ENCODE measurements at places on chromosomes 1 and 21.

DNA sequence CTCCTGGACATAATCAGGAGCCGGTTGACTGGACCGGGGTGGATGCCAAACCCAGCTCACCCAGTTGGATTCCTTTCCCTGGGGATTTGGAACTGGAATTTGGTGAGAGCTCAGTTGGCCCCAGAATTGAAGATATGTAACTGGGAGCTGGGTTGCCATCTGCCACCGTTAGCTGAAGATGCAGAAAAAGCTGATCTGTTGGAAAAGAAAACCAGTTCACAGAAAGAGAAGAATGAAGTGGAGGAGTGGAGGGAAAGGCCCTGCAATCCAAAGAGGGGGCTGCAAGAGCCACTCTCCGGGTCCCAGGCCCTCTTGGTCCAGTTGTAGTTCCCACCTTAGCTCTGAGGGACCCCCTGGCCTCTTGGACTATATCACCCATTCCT lies 16.0 kb downstream of the TEX35 start:
- DNase-seq: no peak

DNA sequence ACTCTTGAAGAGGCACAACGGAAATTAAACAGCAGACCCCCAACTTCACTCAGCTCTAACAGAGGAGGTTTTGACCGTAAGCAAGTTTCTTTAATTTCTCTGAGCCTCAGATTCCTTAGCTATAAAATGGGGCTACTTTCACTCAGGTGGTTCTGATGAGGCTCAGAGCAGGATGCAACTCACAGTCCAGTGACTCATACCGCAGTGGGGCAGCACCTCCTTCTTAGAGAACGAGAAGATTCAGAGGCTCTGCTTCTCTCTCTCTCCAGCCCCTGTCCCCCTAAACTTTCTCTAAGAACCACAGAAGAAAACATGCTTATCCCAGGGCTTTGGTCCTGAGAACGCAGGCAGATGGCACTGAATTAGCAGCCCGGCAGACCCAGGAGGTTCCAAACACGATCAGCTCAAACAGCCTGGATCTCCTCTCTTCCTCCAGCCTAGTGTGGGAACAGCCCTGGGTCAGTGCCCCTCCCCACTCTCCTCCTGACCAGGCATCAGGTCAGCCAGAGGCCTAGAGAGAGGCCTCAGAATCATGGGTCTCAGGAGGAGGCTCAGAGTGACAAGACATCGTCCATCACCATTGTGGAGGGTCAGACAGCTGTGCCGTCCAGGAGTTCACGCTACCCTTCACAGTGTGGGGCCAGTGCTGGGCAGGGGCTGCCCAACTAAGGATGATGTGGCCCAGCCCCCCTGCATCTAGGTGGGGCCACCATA lies 433.0 kb downstream of the PTPRU start:
- no peak for DNase-seq

- DNase-seq: no peak
Observed at GRCh38 chr1:156697481-156697880, 7.9 kb downstream of the CRABP2 start.

- DNase-seq: no peak
Observed at GRCh38 chr1:53071915-53072314, 9.9 kb downstream of the PODN start.

- DNase-seq: no peak
Observed at GRCh38 chr1:6918186-6918924, 133.1 kb downstream of the CAMTA1 start.

- no peak for DNase-seq
Observed at GRCh38 chr1:119071321-119071720, 69.1 kb downstream of the WARS2 start.

DNA sequence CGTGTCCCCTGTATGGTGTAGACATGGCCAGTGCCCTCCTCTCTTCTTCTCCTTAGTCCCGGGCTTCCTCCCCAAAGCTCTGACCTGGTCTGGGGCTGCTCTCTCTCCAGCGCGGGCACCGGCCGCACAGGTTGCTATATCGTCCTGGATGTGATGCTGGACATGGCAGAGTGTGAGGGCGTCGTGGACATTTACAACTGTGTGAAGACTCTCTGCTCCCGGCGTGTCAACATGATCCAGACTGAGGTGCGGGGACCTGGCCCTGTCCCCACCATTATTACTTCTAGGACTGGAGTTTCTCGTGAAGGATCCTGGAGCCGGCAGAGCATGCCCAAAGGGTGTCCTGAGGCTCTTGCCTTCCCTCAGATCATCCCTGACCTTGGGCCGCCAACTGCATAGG lies 78.9 kb downstream of the PTPRU start:
- DNase-seq: no peak

DNA sequence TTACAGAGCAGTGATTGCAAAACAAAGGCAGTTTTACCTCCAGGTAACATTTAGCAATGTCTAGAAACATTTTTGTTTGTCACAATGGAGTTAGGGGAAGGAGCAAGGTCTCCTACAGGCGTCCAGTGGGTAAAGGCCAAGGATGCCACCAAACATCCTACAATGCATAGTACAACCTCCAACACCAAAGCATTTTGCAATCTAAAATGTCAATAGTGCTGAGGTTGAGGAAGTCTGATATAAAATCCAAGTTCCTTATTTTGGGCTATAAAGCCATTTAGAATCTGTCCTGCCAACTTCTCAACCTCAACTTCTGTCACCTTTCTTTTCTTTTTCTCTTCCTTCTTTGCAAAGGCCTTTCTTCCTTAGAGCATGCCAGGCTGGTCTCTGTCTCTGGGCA lies 111.2 kb downstream of the FASLG start:
- DNase-seq: no peak

DNA sequence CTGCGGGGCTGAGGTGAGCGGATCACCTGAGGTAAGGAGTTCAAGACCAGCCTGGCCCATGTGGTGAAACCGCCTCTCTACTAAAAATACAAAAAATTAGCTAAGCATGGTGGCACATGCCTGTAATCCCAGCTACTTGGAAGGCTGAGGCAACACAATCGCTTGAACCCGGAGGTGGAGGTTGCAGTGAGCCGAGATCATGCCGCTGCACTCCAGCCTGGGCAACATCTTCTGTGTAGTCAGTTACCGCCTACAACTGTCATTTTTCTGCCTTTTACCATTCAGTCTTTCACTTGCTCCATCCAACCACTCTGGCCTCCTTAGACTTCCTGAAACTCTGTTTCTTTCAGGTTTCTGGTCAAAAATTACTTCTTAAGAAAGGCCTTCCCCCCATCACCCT lies 2.2 kb downstream of the MYCBP start:
- DNase-seq: no peak

DNA sequence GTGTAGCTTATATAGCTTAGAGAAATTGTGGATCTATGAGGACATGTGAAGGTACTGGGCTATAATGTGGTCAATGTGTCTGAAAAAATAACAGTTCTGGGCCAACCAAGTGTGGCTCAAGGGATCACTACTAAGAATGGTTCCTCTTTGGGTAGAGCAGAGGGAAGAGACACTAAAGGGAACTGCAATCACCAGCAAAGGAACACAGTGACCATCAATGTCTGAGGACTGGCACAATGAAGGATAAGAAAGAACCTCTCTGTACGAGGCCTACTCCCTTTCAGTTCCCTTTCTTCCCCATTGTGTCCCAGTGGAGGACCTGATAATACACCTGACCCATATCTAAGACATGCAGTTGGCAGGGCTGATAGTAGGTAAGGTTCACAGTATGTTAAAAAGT lies 89.9 kb upstream of the JAK1 start:
- DNase-seq: no peak

GRCh38 chr1:6152181-6152580 lies 27.9 kb downstream of the CHD5 start:
- no peak for DNase-seq

DNA sequence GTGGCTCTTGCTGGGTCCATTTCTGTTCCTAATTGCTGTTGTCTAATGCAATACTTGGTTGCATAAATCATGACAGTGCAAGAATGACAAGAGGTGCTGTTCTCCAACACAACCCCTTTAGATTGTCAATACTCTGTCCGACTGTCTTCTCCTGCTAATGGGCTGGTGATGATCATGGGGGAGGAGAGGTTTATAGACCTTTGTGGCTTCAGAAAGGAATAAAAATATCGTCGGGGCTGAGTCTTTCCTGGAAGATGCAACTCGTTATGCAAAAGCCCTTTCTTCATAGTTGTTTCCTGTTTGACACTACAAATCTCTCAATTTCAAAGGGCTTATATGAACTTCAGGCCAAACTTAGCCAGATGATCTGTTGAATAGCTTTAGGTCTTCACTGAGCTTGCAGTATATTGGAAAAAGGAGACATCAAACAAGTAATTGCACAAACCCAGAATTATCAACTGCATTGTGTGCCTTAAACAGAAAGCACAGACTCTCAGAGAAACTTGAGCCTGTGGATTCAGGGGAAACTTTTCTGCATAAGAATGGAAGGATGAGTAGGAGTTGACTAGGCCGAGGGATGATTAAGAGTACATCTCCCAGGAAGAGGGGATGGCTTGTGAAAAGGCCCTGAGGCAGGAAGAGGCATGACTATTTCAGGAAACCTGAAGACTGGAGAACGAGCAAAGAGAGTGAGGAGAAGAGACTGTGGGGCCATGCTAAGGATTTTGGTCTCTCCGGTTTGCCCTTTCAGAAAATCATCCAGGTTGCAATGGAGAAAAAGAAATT lies 107.6 kb downstream of the TSEN15 start:
- no peak for DNase-seq

DNA sequence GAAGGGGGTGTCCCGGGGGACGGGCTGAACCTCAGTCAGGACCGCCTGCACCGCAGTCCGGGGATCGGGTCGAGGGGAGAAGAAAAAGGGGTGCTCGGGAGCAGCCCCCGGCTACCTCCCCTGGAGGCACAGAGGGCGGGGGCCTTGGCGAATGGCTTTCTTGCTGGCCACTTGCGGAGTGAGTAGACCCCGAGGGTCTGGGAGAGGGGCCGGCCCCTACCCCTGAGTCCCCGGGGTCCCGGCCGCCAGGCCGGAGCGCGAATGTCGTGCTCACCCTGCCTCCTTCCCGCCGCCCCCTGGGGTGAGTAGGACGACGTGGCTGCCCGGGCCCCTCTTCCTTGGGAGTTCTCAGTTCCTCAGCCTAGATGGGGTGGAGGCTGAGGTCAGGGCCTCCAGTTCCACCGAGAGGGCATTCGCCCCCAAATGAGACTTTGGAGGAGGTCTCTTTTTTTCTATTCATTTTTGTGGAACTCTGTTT lies 113.0 kb downstream of the OSBPL9 start:
- DNase-seq: no peak

GRCh38 chr1:125118147-125118993 lies 3933.6 kb downstream of the SRGAP2C start:
- no peak for DNase-seq

- no peak for DNase-seq
Observed at GRCh38 chr1:172488393-172488792, 44.5 kb upstream of the PIGC start.

DNA sequence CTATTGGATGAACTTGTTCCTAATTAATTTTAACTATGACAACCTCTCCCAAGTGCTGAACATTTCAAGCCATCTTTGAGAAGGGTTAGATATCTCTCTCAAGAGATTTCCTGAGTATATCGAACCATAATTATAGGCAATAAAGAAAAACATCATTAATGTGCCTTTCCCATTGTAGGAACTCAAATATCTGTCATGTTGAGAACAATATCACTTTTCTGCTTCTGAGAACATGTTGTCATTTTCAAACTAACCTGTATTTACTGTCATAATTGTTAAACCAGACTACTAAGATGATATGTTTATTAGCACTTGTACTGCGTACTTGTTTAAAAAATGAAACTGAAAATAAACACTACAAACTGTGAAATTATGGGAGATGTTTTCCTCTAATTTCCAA lies 4.3 kb downstream of the EPS15 start:
- no peak for DNase-seq

DNA sequence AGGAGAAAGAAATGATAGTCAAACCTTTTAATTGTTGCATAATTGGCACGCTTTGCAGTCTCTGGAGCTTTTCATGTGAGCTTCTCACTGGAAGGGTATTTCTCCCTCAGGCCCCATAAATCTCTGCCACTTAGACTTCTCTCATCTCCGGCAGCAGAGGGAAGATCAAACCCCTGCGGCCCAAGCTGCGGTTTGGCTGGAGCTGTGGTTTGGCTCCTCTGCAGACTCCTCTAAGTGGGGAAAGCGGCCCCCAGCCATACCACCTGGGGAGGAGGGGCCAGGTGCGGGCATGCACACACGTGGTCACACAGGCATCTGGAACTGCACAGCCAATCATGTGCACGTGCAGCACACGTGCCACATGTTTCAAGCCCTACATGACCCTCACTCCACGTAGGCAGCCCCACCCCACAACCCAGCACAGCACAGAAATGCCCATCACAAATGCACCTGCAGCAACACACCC lies 58.3 kb downstream of the UBE2T start:
- DNase-seq: peak; percentile 21

- DNase-seq: no peak
Observed at GRCh38 chr1:3453891-3454810, at the start of gene ARHGEF16. ARHGEF16 (plus strand) TSS chr1:3454665; CDS start chr1:3463085, 8,420 bp downstream.

GRCh38 chr1:23978805-23979204 lies 1.3 kb downstream of the SRSF10 start:
- no peak for DNase-seq

GRCh38 chr1:29754573-29755375 lies 518.5 kb downstream of the PTPRU start:
- no peak for DNase-seq

DNA sequence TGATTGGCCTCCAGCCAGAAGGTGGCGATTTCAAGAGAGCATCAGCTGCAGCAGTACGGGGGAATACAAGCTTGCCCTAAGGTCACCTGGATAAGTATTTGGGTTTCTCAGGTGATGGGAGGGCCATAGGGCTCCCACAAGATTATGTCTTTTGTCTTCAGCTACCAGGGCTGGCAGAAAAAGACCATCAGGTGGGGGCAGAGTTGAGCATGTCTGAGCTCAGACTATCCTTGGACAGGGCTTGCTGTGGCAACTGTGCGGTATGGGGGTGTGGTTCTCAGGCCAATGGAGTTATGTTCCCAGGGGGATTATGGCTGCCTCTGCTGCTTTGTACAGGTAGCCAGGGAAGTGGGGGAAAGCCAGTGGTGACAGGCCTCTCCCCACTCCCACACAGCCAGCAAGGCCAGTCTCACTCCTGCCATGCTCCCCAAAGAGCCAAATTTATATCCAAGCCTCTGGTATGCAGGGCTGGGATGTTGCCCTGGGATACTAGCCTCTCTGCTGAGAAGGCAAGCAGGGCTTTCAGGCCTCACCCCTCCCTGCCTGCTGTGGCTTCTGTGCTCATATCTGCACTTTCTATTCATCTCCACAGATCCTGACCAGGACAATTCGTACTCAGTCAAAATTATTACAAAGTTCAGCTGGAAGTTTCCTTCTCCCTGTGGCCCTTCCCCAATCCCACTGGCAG lies 26.6 kb upstream of the CD84 start:
- no peak for DNase-seq

Measured in smooth muscle cell of the brain vasculature (primary cell).